ENCODE measurements at places on chromosomes 1 and 21.

- no peak for DNase-seq
Measured at GRCh38 chr1:71118086-71118485, 37.3 kb upstream of the ZRANB2 start.

GRCh38 chr1:156482276-156482675 is 18.3 kb downstream of the MEF2D start:
- DNase-seq, result no peak

DNA sequence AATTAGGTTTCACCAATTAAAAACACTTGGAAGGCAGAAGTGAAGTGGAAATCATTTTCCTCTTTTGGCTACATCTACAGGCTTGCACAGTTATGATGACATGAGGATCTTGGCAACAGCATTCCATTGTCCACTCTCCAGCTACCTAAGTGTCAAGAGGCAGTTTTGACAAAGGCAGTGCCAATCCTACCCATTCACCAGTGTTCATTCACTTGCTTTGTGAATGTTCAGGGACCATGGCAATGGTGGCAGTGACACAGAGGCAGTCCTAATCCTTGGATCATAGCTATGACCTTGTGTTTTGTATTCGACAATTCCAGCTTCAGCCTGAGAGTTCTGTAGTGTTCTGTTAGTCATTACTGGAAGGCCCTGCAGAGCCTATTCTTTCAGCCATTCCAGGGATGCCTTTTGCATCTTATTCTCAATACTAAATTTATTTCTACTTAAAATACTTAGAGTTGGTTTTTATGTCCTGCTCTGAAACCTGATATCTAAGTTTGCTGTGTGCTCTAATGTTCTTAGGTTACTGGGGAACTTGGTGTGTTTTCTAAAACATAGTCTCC is 36.7 kb downstream of the CRB1 start:
- DNase-seq, result no peak

- DNase-seq, result no peak
Measured at GRCh38 chr1:2230781-2231531, 2.8 kb downstream of the SKI start.

DNA sequence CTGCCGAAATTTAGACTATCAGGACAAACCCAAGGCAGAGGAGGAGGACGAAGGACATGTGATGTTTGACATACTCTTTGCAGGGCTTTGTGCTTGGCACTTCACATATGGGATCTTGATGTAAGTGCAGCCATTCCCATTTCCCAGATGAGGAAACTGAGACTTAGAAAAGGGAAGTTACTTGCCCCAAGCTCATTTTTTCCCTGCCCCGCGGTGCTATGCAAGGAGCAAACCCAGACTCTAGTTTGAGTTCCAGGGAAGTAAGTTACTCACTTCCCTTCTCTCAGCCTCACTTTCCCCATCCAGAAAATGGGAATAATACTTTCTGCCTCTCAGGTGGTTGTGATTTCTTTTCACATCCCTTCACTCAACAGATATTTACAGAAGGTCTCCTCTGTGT is 4.5 kb upstream of the FOXO6 start:
- DNase-seq, result no peak

DNA sequence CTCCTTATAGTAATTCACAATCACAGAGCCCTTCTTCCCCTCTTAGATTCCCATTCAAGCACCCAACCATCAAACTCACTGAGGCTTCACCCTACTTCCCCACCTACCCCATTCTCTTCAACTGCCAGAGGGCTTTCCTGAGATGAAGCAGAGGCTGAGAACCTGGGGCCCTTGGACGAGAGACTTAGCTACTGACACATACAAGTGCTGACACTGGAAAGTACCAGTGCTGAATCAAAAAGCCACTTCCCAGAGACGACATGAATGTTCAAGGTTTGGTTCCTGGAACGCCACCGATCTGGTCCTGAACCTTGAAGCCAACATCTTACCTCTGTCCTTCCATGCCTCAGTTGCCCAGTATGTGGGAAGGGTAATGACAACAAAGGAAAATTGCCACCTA is 16.6 kb upstream of the RAP1A start:
- no peak for DNase-seq

DNA sequence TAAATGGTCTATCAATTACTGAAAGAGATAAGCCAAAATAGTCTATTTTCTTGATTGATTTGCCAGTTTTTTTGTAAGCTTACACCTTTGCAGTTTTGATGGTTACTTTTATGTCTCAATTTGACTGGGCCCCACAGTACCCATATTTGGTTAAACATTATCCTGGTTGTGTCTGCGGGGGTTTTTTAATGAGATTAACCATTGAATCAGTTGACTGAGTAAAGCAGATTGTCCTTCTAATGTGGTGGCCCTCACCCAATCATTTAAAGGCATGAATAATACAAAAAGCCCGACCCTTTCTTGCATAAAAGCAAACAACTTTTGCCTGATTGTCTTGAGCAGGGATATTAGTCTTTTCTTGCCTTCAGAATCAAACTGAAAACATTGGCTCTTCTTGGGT is 650.0 kb upstream of the RGS18 start:
- DNase-seq, result no peak

- DNase-seq, result no peak
Measured at GRCh38 chr1:228381356-228381755, 25.3 kb downstream of the TRIM11 start.

- no peak for DNase-seq
Measured at GRCh38 chr1:239858057-239858456, 233.6 kb upstream of the FMN2 start.

GRCh38 chr1:225617479-225617878 is 35.4 kb downstream of the ENAH start:
- DNase-seq, result no peak

GRCh38 chr21:27817074-27817473 is 850.2 kb upstream of the ADAMTS5 start:
- DNase-seq, result no peak

Data from activated CD8-positive, alpha-beta memory T cell treated with anti-CD3 and anti-CD28 coated beads for 1 hour (primary cell).